Fibroblast of villous mesenchyme (primary cell): ENCODE measurements at places on chromosomes 16 and 17. TPM values are rescaled to one million over a fixed set of nuclear protein-coding genes. Genes with fewer than 3 reads are reported as not detected.

The RPRML gene
- not detected in 2 replicates for total RNA-seq

The ABCC12 gene
- total RNA-seq, result under 0.01 TPM in 1 of 2 replicates, not detected in the other

The ABCC11 gene
- under 0.01 and 0.43 TPM in 2 replicates for total RNA-seq

The TEDC2 gene
- total RNA-seq, result 6.9 and 8.4 TPM in 2 replicates

The UTS2R gene
- not detected in 2 replicates for total RNA-seq

The NLRC3 gene
- total RNA-seq, result not detected in 2 replicates

The ADAM11 gene
- total RNA-seq, result 0.32 and 0.43 TPM in 2 replicates

The GGT6 gene
- total RNA-seq, result not detected in 2 replicates

The PLEKHG4 gene
- 18.1 and 19.6 TPM in 2 replicates for total RNA-seq

The RGS11 gene
- total RNA-seq, result 0.64 and 0.86 TPM in 2 replicates

The IGSF6 gene
- under 0.01 TPM in 1 of 2 replicates, not detected in the other for total RNA-seq

The CMTM2 gene
- total RNA-seq, result not detected in 2 replicates

The NPIPB5 gene
- 130 and 165 TPM in 2 replicates for total RNA-seq

The TMEM114 gene
- not detected in 2 replicates for total RNA-seq

The UMOD gene
- not detected in 2 replicates for total RNA-seq

The HAGH gene
- total RNA-seq, result 22.5 and 24.6 TPM in 2 replicates

The MYO1D gene
- total RNA-seq, result 19.0 and 54.8 TPM in 2 replicates

The HSD11B2 gene
- total RNA-seq, result not detected in 2 replicates
